ENCODE measurements at places on chromosomes 16 and 17.

DNA sequence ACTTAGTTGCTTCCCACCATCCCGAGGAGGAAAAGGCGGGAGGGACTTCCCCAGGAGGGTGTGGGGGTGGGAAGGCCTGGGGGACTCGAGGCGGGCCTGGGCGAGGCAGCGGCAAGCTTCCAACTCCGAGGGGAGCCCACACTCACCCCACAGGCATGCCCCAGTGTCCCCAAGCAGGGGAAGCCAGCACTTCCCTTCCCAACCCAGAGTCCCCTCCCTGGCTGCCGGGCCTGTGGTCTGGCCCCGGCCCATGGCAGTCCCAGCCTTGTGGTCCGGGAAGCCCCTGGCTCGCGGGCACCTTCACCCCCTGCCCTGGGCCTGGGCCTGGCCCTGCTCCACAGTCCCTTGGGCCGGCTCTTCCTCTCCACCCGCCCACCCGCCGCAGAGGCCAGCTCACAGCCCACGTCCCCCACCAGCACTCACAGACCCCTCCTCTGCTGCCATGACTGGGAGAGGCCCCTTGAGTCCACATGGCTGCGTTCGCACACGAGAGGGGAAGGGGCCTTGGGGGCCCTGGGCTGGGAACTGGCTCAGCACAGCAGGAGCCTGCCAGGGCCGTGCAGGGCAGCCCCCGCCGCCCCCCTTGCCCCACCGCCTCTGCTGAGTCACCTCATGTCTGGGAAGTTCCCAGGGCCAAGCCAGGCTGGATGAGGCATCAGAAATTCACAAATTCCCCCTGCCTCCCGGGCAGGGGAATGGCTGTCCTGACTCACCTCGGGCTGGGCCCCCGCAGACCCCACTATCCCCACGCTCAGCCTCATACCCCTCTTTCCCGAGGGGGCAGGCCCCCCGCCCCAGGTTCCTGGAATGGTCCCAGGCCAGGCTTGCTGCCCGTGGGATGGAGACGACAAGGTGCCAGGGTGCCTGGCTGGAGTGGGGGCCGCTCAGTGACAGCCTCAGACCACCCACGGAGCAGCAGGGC lies 27.8 kb downstream of the BAHCC1 start:
- DNase-seq, result peak; percentile 92

DNA sequence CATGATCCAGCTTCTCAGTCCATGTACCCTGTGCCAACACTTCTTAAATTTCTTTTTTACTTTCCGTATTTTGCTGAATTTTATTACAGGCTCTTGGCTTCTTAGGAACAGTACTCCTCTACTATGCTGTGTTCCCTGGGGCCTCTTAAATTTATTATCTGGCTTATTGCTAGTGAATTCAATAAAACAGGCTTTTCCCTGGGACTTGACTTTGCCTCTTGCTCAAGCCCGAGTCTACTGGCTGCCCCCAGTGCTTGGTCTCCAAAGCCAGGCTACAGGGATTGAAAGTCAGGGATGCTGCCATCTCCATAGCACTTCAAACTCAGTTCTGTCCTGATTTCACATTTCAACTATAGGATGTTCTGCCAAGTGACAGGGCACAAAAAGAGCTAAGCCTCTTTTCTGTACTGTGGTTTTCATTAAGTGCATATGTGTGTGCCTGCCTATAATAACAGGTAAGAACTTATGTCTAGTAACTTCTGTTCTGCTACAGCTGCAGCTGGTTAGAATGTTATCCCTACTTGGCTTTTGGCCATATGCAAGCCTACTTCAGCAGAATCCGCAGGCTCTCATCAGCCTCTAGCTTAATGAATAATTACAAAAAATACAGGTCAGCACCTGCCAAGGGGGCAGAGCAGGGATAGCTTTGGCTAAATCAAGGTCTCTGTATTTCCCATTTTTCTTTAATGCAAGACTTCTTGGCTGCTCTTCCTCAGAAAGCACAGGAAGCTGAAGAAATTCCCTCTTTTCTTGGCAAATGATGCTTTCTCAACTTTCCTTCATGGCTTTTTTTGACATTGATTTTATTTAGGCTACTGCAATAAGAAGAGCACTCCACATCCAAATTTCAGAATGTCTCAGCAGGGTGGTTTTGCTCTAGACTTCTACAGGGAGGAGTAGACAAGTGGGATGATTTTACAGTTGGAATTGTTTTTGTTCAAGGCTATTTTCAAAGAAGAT lies 8.2 kb downstream of the FAM20A start:
- no peak for DNase-seq

- no peak for DNase-seq
Measured at GRCh38 chr16:2487903-2488531, 13.1 kb downstream of the TBC1D24 start.

GRCh38 chr17:60535382-60536279 lies 9.6 kb upstream of the APPBP2 start:
- peak; percentile 95 for DNase-seq

- DNase-seq, result peak; percentile 86
Measured at GRCh38 chr16:4693956-4694641, 737 bp downstream of the NUDT16L1 start.

GRCh38 chr17:59401725-59402124 lies 70.3 kb downstream of the YPEL2 start:
- no peak for DNase-seq

DNA sequence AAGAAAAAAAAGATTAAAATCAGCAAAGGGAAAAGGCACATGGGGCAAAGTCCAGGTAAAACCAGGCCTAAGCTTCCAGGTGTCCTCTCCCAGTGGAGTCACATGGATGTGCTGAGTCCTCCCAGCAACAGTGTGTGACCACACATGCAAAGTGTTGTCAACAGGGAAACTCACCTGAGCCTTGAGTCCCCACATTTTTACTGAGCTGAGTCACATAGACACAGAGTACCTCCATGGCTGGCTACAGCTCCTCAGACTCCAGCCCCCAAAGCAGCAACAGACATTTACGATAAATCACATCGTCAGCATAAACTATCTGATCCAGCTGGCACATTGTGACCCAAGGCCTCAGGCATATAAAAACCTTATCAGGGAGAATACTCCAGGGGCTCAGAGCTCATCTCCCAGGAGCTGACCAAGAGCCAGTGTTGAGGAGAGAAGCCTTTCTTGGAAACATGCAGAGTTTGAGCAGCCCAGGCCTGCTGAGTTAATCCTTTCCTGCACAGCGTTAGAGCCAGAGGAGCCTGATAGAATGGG lies 20.5 kb downstream of the ERCC4 start:
- no peak for DNase-seq

DNA sequence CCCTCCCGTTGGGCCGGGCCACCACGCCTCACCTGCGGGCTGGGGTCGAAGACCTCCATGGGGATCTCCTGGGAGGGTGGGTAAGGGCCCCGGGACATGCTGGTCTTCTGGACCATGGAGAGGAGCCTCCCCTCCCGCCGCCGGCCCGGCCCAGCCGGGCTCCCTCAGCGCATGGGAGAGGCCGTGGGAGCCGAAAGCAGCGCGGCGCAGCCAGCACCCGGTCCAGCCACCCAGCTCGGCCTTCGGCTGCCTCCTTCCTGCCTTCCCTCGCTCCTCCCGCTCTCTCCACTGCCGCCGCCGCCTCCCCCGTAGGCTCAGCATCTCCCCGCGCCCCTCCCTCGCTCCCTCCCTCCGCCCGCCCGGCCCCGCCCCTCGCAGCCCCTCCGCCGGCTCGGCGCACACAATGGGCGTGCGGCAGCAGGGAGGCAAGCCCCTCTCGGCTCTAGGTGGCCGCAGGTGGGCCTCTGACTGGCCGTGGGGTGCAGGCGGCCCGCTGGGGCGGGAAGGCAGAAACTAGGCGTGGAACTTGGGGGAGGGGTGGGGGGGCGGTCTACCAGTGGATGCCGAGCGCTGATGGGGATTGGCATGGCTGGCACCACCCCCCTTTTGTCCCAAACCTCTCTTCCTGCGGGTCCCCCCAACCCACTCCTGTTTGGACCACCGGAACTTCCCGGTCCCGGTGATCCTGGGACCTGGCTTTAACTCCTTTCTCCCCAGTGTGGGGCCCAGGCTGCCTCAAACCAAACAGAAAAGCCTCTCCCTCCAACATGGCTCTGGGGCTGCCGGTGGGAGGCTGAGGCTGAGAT lies at the start of gene CACNB1:
Gene CACNB1, minus strand, starts transcription at position 290 of the 806 bp plus-strand sequence. Its CDS starts 174 bp downstream, at position 116.
- DNase-seq, result peak; percentile 62

GRCh38 chr16:46826631-46827030 lies 4.3 kb downstream of the C16orf87 start:
- DNase-seq, result no peak

GRCh38 chr17:17119533-17119932 lies 77.3 kb downstream of the MPRIP start:
- peak; percentile 26 for DNase-seq

- peak; percentile 29 for DNase-seq
Measured at GRCh38 chr17:77546772-77547241, 406.0 kb downstream of the SEC14L1 start.

- no peak for DNase-seq
Measured at GRCh38 chr17:38444151-38444550, 15.9 kb downstream of the ARHGAP23 start.

- peak; percentile 99 for DNase-seq
Measured at GRCh38 chr17:40854175-40854814, 12.7 kb downstream of the KRT12 start.

DNA sequence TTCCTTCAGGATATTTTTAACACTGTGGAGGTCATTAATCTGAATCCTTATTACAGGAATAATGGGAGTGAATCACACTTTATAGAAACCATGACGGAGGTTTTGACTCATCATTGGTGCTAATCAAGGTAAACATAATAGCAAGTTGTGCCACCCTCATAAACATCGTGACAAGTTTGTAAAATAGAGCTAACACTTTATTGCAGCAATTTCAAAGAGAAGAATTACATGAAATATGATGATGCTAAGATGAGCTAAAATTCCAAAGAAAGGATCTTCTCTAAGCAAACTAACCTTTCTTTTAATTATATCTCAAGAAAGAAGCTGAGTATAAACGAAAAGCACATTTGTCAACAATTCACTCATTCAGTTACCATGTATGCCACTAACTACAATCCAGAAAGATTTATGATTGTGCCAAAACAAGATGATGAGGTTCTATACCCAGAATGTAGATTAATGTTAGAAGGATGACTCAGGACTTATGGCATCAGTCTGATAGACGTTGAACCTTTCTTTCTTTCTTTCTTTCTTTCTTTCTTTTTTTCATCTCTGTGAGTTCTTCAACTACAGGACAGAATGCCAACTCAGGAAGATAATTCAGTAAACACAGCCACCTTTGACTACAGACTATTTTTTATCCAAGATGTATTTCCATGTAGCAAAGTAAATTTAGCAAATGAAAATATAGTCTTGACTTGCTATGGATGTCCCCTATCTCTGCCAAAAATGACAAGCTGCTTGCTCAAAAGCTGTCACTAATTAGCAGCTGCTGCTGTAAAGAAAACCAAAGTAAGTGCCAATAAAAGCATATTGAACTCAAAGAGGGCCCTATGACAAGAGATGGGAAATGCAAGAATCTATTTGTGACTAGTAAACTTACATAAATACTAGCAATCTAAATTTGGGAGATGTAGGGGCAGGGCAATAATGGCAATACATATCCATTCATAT lies 23.3 kb downstream of the STAT5B start:
- peak; percentile 46 for DNase-seq

DNA sequence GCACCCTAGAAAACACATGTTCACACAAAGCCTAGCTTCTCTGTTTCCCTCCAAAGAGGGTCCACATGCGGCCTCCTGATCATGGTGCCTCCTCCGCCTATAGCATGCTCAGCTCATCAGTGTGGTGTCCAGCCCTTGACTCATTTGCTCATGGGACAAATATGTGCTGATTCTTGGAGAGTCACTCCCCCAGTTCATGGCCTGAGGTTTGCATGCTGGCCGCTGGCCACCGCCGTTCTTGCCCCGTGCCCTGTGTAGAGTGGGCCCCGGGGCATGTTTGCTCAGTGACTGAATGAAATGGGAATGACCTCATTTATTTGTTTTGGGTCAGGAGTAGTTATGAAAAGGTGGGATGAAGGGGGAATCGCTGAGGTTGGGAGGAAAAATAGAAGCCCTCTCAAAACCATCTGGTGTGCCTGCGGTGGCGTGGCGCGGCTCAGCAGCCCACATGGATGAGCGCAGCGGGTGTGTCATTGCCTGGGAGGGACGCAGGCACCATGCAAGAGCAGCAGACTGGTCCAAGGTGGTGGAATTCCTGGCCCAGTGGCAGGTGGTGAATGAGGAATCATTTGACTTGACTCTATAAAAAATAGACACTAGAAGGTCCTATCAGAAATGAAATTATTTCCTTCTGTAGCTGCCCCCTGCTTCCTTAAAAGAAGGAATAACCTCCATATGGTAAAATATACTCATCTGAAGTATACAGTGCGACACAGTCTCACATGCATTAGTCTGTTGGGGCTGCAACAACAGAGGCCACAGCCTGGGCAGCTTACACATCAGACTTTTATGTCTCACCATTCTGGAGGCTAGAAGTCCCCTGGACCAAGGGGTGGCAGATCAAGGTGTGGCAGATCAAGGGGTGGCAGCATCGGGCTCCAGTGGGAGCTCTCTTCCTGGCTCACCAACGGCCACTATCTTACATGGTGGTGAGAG lies 31.7 kb downstream of the CRISPLD2 start:
- peak; percentile 95 for DNase-seq

- peak; percentile 96 for DNase-seq
Measured at GRCh38 chr17:80826955-80827645, 164.5 kb upstream of the CHMP6 start.

All from amniotic epithelial cell (primary cell).